ENCODE measurements at places on chromosomes 6 and 20. TPM values are rescaled to one million over a fixed set of nuclear protein-coding genes. Genes with fewer than 3 reads are reported as not detected.

- DNase-seq, result peak; percentile 5
Observed at GRCh38 chr20:24956001-24956841, 7.2 kb downstream of the CST7 start.

Gene ADGRB3
- total RNA-seq, result not detected

DNA sequence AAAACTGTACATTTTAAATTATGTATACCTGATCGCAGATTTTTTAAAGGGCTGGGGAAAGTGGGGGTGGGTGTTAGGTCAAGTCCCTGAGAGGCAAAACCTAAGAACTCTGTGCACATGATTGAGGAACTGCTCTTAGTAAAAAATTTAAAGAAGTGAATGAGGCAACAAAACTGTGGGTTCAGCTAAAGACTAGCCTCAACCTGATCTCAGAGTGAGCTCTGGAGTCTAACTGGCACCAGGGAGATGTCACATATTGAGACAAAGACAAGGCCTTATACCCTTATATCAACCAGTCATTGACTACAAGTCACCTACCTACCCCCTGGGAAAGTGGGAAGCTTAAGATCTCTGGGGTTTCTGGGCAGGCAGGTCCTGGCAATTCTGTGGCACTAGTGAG lies 27.4 kb upstream of the RUNX2 start:
- no peak for DNase-seq

GRCh38 chr6:21594416-21595281 lies 1.1 kb downstream of the SOX4 start:
- DNase-seq, result peak; percentile 47

GRCh38 chr20:51029963-51030920 lies 7.3 kb upstream of the KCNG1 start:
- DNase-seq, result no peak

Gene OR2J3
- not detected for total RNA-seq

DNA sequence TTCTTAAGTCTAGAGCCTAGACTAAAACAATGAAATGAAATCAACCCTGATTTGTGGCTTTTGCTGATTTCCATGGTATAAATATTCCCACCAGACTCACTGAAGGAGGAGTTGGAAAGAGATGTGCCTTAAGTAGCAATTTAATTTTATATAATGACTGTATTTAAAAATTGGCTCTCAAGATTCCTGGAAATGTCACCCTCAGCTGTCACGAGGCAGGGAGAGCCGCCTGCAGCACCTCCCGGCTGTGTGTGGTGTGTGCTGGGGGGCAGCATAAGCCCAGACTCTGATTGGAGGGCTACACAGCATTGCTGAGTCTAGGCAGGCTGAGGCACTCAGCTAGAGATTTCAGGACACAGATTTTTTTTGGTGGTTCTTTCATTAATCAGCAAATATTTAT lies 40.6 kb upstream of the TMEM181 start:
- no peak for DNase-seq

GRCh38 chr6:148263961-148264360 lies 78.7 kb upstream of the SASH1 start:
- no peak for DNase-seq

DNA sequence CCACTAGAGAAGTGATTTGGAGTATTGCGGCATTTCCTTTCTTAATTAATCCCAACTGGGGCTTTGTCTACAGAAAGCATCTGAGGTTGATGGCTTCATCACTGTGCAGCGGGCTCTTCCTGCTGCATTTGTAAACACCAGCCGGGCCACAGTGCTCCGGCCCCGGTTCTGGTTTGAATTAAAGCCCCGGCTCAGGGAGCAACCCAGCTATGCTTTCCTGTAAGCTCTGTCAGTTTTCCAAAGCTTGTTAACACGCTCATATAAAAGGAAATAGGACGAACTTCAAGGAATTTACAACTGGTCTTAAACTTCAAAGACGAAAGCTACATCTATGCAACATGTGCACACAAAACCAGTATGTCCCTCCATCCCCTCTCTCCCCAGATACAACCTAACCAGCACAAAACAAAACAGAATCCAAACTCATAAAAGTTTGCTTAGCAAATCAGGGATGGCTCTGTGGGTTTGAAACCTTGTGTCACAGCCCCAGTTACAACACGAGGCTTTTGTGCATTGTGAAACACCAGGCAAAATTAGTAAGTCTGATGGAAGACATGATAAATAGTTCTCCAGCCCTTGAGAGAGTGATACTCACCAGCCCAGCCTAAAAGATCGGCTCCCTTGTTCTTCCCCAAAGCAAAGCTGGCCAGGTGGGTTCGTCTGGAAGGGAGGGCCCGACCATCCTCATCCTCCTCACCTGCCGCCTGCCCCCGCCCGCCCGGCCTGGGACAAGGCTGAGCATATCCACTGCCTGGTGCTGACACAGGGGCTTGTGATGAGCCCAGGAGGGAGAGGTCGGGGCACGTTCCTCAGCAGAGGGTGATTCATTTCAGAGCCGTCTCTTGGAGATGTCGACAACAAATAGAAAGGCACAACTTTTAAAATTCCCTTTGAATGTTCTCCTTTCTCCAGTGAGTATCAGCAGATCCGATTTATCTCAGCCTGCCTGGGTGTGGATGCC lies 197.9 kb downstream of the TFAP2C start:
- DNase-seq, result no peak

Gene HDGFL1
- total RNA-seq, result not detected

Gene PLN
- not detected for total RNA-seq

Gene FRS3
- 4.6 TPM for total RNA-seq

DNA sequence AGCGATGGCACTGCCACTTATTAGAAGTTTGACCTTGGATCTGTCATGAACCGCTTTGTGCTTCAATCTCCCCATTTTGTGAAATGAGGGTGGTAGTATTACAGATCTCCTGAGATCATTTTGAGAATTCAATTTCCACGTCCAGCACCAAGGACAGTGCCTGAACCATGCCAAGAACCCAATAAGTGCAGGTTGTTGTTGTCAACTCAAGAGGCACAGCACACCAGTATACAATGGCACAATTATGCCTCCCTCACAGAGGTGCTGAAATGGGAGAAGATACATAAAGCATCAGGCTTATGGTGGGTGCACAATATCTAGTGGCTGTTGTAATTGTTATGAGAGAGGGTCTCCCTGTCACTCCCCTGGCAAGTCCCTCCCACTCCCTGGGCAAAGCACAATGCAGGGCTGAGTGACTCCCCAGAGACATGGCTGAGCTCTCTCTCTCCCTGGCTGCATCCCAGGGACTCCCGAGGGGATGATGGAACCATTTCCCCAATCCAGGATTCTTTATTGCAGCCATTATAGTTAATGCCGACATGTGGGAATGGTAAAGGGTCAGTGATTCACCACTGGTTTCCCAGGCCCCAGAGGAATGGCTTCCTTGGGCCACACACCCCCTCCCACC lies 78.7 kb downstream of the CDH22 start:
- DNase-seq, result no peak
